T47D (cell line): ENCODE measurements at places on chromosomes 7 and 10.

- DNase-seq: no peak
Measured at GRCh38 chr7:133294234-133294633, 41.4 kb downstream of the EXOC4 start.

DNA sequence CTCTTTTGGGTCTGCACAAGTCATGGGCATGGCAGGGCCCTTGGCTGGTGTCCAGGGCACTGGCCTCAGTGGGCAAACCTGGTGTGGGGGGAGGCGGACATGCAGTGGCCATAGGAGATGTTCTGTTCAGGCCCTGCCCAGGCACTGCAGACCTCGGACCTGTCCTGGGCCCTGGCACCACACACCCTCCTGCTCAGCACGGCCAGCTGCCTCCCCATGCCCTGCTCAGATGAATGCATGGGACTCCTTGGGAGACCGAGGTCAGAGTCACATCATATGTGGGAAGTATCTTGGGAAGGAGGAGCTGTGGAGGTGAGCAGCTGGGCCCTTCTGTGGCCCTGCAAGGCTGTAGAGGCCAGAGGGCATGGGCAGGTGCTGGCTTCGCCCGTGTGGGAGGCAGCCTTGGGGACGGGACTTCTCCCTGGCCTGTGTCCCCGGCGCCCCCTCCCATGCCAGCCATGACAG is 130.8 kb downstream of the VIPR2 start:
- DNase-seq: no peak

DNA sequence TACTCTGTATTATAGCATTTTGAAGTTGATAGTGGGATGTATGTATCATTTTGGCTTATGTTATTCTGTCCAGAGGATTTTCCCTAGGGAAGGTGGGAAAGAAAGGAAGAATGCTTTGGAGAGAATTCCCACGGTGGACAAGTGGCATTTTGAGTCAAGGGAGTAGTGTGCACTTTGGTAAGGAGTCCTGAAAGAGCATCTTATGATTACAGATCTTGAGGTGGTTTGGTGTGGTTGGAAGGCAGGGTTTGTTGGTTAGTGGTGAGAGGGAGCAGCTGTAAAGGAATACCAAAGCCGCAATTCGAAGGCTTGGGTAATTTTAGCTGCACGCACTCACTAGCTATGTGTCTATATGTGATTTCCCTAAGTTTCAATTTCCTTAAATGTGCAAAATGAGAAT is 16.1 kb downstream of the CCSER2 start:
- no peak for DNase-seq

DNA sequence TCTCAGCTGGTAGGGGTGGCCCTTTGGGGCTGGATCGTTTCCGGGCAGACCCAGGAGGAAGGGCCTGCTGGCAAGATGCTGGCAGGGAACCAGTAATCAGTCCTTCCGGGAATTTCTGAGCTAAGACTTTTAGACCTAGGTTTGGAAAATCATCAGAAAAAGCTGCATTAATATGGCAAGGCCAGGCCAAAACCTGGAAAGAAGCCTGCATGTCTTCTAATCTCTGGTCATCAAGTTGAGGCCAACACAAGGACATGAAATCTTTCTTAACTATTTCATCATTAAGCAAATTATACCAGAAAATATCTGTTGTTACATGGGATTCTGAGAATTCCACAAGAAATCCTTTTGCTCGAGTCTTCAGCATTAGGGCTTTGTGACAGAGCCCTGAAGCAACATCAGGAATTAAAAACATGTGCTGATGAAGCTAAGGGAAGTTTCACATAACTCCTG is 19.9 kb downstream of the CPA1 start:
- no peak for DNase-seq

GRCh38 chr10:43211431-43212042 is 55.3 kb downstream of the RASGEF1A start:
- no peak for DNase-seq

- no peak for DNase-seq
Measured at GRCh38 chr10:127880557-127880956, 12.2 kb downstream of the CLRN3 start.

DNA sequence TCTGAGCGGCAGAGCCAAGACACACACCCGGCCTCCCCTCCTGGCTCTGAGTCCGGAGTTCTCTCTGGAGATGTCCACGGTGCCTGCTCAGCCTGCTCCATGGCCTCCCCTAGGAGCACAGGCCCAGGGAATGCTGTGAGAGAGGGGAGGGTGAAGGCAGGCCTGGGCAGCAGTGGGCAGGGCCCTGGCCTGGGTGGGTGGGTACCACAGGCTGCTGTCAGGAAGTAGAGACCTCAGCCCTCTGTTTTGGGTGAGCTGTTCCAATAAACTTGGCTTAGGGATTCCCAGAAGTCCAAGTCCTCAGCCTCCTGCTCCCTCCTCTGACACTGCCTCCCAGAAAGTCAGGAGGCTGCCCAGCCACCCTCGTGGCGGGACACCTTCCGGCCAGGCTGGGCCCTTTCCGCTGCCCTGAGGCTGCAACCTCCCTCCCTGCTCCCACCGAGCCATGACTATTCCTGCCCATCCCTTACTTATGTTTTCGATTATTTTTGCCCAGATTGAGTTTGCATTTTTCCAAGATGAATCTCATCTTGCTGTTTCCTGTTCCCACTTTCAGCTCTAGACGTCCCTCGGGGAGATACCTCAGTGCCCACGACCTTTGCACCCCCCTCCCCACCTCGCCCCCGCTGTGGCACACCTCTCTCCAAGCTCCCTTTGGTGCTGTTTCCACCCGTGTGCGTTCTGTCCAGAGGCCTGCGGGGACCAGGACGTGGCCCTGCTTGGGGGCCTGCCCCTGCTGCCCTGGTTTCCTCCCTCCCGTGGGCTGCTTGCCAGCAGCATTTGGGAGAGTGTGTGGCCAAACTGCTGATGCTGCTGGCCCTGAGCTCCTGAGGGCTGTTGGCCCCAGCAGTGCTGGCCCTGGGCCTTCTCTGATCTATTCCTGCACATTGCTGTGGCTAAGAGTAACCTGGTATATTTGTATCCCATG is 5.8 kb upstream of the POLM start:
- no peak for DNase-seq

DNA sequence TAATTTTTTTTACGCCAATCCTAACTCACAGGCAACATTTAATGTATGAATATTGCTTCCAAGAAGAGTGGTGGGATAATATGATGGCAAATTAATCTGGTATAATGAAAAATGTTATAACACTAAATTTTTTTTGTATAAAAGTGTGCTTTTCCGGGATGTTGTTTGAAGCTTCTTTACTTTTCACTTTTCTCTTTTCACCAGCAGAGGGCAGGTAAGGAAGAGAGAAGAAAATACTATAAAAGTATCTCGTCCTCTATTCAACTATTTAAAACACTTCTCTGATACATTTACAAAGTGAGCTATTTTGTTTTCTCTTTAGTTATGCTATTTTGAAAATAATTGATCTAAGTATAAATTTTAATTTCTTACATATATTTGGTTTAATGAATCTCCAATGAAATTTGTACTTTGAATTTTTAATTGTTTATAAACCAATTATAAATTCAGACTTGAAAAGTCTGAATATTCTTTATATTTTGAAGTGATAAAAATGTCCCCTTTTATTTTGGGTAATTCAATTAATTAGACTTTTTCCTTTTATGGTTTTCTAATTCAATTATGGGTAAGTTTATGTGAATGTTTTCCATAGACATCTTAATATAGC is 20.7 kb upstream of the CFTR start:
- DNase-seq: no peak

DNA sequence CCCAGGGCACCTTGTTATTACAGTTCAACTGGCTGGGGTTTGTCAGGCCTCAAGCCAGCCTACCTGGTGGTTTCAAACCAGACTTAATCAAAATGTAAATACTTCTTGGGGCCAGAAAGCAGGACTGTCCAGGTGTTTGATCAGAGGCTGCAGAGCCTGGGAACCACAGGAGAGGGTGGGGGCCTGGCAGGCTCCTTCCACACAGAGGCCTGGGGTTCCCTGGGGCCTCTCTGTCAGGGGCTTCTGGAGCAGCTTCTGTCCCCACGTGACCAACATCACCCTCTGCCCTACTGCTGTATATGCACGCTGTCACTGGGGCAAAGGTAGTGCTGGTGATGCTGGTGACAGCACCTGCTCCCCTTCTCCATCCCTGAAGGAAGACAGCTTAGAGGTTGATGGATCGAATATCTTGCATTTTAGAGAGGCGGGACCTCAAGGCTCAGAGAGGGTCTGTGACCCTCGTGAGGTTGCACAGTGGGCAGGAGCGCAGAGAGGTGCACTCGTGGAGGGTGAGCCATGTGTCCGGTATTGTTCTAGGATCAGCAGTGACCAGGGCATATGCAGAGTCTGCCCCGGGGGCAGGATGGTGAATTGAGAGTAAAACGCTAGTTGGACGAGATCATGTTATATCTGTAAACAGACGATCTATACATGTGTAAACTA is 95.4 kb downstream of the GRK5 start:
- no peak for DNase-seq

- no peak for DNase-seq
Measured at GRCh38 chr10:117996709-117997108, 50.0 kb downstream of the RAB11FIP2 start.

DNA sequence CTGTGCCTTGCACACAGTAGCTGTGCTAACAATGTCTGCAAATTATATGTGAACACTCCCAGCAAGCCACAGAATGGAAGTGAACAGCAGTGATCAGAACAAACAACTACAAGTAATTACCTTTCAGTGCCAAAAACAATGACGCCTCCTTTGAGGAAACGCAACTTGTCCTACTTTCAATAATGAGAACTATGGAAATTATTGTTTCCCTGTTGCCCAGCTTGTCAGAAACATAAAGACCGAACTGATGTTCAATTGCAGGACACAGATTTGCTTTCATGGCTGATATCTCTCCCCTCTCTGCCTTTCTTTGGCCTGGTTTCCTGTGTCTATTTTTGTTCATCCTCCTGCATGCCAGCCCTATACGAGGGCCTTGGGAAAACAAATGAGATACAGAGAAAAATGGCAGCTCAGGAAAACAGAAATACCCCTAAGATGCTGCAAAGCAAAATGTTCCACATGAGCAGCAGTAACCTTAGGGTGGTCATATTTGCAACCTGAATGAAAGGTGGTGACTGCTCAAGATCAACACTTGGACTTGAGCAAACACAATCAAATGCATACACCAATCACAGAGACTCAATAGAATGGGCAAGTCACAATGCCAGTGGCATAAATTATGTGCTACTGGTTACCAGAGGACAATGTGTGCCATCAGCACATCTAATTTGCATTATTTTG is 26.8 kb downstream of the COBL start:
- no peak for DNase-seq

DNA sequence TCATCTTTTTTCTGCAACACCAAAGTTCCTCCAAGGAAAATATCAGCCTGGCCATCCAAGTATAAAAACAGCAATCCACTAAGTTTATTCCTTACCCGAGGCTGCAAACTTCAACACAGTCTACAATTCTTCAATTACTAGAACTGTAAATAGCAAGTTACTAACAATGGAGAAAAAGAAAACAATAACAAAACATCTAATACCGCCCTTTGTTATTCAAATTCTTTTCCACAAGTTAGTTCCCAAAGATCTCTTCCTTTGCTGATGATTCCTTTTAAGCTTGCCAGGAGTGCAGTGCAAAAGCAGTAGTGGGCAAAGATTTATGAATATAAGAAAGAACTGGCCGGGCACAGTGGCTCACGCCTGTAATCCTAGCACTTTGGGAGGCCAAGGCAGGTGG is 86.2 kb downstream of the CUL2 start:
- DNase-seq: no peak

- peak; percentile 90 for DNase-seq
Measured at GRCh38 chr7:26714006-26714405, 150.4 kb downstream of the SKAP2 start.

- DNase-seq: no peak
Measured at GRCh38 chr7:84324136-84324630, 129.6 kb upstream of the SEMA3A start.

GRCh38 chr7:106178593-106179134 is 66.6 kb upstream of the SYPL1 start:
- peak; percentile 85 for DNase-seq

- no peak for DNase-seq
Measured at GRCh38 chr7:46835556-46835955, 746.4 kb downstream of the TNS3 start.

DNA sequence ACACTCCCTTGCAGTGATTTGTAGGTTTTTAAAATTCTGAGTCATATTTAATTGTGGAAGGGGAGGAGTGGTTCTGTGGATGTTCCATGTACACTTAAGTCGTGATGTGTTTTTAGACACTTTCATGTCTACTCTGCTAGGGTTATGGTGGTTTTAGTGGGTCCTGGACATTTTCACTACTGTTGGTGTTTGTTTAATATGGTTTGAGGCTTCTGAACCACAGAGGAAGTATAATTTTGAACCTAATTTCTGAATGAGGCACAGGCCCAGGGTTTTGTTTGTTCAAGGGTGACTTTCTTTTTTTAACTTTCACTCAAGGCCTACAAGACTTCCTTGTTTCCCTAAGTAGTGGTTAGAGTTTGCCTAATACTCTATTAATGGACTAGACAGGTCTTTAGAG is 13.3 kb downstream of the SLC26A5 start:
- no peak for DNase-seq

DNA sequence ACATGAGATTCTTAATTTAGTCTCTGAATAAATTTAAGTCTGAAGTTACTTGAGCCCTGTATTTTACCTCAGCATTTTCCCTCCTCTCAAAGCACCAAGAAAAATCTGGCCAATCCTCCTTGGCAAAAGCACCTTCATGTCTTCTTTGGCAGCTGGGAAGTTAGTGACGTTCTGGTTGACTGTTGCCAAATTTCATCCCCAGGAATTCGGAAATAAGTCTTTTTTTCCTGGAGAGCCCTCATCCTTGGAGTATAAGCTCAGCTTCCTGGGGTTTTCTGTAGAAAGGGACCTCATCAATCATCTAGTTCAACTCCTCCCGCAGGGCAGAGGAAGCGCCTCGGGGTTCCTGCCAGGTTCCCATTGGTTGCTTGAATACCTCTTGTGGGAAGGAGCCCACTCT is 377.6 kb downstream of the PHTF2 start:
- no peak for DNase-seq
